ENCODE measurements at places on chromosomes 12 and 14.

DNA sequence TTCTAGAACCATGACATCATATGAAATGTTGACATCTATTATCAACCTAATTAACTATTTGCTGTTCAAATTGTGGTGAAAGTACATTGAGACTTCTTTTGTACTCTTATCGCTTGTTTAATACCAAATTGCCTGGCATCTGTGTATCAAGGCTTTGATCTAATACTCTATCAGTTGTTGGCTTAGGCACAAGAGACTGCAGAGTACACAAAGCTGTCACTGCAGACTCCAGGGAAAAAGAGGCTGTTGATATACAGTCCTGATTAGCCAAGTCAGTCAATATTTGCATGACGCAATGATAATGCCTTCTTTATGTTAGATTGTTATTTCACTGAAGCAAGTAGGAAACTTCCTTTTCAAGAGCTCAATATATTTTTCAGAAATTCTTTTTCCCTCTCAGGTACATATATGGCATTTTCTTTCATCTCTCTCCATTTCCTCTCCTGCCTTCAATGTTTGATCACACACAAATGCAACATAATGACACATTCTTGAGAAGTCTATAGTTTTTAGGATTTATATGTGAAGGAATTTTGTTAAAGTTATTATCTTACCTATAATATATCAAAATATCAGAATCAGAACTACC, 32.3 kb upstream of the PTCSC3 start:
- DNase-seq: no peak

DNA sequence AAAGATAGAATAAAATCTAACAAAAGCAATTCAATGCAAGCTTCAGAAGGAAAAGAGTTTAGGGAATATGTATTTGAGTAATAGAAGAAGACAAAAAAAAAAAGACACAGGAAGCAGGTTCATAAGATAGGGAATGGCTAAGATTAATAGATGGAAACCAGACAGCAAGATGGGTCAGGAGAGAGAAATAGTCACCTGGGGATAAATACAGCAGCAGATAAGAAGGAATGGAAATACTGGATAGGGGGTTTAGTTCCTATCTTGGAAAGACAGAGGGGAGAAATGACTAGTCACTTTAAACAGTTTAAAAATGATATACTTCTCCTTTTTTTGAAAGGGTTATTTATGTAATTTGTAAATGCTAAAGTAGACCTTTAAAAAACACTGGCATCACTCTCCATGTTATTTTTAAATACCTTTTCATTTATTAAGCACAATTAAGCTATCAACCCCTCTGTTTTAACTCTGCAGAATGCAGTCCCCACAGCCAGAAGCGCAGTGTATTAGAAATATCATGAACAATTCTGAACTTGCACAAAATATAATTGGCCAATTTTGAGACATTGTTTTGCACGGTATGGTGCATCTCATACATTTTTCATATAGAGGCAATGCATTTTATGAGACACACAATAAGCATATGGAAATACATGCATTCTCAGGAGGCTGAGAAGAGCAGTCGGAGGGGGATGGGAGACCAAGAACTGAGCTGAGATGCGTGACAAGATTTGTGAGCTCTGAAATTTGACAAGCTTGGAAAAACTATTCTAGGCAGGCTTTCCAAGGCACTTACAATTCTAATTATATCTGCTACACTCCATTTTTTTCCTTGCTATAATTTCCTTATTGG, 303.4 kb upstream of the PRICKLE1 start:
- DNase-seq: no peak

GRCh38 chr12:52341066-52341580, 19.9 kb upstream of the KRT83 start:
- DNase-seq: no peak

DNA sequence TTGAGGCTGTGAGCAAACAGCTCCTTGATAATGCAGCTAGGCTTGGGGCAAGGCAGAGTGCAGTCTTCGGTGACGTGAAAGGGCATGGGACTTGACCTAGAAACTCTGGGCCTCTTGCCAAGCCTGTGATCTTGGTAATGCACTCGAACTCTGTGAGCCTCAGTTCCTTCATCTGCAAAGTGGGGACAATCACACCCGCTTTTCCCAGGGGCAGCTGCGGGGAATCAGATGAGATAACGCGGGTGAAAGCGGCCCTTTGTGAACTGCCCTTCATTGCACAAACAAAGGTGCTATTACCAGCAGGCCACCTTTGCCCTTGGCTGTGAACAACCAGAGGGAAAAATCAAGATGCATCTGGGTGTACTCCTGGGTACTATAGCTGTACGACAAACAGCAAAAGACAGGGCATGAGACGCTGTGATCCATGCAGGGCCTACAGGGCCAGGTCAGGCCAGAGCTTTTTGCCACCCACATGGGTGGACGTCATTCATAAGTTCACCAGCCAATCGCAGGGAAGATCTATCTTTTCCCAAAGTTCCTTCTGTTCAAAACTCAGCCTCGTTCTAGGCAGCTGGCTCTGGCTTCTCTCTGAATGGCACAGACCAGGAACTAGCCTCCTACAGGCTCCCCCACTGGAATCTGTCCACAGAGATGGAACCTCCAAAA, 3.2 kb downstream of the MSI1 start:
- no peak for DNase-seq

- no peak for DNase-seq
Observed at GRCh38 chr12:116924558-116925453, 14.1 kb downstream of the FBXW8 start.

GRCh38 chr14:80456209-80456608, 244.9 kb upstream of the DIO2 start:
- peak; percentile 43 for DNase-seq

DNA sequence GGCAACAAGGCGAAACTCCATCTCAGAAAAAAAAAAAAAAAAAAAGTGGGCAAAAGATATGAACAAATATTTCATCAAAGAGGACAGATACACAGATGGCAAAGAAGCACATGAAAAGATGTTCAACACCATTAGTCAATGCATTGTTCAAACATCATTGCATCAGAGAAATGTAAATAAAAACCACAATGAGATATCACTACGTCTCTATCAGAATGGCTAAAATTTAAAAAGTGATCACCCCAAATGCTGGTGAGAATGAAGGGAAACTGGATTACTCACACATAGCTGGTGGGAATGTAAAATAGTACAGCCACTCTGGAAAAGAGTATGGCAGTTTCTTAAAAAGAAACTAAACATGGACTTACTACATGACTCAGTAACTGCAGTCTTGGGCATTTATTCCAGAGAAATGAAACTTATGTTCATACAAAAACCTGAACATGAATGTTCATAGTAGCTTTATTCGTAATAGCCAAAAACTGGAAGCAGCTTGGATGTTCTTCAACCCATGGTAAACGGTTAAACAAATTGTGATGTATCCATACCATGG, 3.6 kb downstream of the L2HGDH start:
- DNase-seq: no peak

GRCh38 chr12:104121001-104121400, 17.0 kb downstream of the NFYB start:
- peak; percentile 14 for DNase-seq

- DNase-seq: no peak
Observed at GRCh38 chr14:64700894-64701293, 3.3 kb upstream of the PLEKHG3 start.

- DNase-seq: no peak
Observed at GRCh38 chr12:95187865-95188415, 29.3 kb downstream of the FGD6 start.

DNA sequence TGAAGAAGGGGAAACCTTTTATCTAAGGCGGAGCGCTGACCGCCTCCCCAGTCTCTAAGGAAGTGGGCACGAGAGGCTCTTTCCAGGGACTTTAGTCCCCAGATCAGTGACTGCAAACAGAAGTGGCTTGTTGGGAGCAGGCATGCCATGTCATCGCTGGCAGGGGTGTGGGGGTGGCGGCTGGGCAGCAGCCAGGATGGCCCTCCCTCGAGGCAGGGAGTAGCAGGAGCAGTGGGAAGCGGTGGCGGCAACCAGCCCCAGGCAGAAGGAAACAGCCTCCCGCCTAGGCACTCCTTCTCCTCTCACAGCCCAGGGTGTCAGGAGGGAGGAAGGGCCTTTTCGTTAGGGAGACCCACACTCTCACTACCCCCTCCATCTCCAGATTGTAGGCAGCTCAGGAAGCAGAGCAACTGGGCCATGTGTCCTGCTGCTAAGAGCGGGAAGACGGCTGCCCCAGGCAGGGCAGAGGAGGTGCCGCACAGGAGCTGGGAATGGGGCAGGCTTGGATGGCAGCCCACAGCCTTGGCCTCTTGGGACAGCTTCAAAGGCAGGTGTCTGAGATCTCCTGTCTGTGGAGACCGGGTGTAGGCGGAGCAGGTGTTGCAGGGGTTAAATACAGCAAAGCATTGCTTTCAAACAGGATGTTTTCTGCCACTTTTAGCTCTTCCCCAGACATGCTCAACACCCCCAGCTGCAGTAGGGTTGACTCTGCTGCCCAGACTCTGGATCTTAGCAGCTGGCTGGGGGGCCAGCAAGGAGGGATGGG, 21.8 kb downstream of the VDR start:
- no peak for DNase-seq

DNA sequence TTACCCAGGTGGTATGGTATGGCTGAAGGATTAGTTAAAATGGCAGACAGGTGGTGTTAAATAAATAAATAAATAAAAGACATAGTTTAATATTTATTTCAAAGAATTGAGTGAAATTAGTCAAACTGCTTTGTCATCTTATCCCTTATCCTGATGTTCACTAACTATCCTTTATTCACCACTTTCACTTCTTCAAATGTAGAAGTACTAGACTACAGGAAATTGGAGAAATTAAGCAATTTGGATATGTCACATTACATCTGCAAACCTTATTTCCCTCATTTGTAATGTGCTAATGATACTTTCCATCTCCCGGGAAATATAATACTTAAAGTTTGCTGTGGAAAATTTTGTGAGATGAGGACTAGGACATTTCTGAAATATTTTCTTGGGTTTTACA, 1195.7 kb downstream of the LRFN5 start:
- DNase-seq: no peak

DNA sequence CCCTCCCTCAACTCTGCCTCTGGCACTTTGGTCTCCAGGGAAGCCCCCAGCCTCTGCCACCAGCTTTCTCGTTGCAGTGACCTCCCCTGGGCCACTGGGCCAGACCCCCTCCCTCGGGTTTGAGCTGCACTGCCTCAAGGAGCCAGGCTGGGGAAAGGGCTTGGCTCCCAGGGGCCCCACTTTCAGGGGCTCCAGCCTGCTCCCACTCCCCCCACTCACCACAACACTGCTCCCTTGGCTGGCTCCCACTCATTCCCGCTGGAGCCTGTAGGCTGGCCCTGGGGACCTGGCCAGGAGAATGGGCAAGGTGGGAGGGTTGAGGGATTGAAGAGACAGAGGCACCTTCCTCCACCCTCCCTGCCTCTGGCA, 19.3 kb upstream of the KIF26A start:
- no peak for DNase-seq

GRCh38 chr14:79967001-79967400, 244.3 kb downstream of the DIO2 start:
- DNase-seq: no peak

DNA sequence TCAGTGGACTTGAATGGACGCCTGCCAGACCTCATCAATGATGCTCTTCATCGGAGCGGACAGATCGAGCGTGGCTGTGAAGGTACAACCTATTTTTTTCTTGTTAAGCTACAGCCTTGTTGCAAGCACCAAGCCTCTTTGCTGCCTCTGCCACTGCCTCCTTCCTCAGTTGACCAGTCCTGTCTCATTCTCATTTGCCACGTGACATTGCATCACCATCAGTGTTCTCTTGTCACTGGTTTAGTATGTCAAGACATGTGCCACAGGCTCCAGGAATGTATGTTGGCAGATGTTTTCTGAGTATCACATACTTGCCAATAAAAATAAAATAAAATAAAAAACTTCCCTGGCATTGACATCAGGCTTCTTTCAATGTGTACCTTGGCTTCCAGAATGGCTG, 798.1 kb downstream of the NRXN3 start:
- DNase-seq: no peak

GRCh38 chr14:93005135-93005813, 82.3 kb downstream of the CHGA start:
- no peak for DNase-seq

GRCh38 chr12:53286448-53286847, 8.9 kb upstream of the PFDN5 start:
- DNase-seq: no peak

DNA sequence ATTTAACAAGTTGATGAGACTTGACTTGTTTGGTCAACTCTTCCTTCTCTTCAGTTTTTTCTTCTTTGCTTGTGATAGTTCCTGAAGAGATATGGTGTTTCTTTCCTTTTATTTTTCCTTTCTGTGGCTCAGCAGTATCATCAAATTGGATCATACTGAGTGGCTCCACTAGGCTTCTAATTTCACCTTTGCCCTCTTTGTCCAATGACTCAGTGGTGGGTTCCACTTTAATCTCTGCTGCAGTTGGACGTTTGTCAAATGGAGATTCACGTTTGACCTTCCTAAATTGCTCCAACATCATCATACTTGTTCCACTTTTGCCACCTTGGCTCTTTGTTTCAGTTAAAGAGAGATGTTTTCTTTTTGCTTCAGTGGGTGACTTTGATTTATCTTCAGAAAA, 41.5 kb downstream of the FAM186A start:
- no peak for DNase-seq

GRCh38 chr12:93571925-93572711, at the start of gene SOCS2:
Gene SOCS2 (plus strand): TSS chr12:93572675. CDS start chr12:93572898, 223 bp downstream.
- no peak for DNase-seq

- no peak for DNase-seq
Observed at GRCh38 chr14:103941462-103941861, 867 bp downstream of the RD3L start.

DNA sequence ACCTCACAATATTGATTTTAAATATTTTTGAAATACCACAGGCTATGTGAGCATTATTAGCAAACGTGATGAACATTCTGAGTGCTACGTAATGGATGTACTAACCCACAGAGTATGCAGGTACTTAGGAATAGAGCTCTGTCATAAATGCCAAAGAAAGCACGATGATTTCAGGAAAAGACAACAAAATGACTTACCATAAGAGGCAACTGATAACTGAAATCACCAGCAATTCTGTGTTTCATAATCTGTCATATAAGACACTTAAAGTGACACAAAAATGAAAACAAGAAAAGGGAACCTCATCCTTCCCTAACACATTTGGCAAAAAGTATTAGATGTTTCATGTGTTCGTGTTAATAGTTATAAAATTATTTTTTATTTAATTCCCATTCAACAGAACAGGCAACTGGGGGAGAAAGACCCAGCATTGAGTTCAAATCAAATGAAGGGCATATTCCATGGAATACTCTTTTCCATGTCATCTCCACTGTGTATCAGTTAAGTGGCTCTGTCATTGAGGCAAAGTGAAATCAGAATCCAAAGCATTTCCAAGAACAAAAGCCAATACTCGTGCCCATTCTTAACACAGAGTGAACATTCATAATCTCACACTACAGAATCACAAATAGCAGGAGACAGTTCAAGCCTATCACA, 30.4 kb downstream of the ARMH4 start:
- DNase-seq: no peak

- no peak for DNase-seq
Observed at GRCh38 chr12:127861406-127861805, 405.6 kb upstream of the TMEM132C start.

GRCh38 chr12:94534774-94535509, 75.3 kb upstream of the CEP83 start:
- DNase-seq: no peak
